ENCODE measurements at places on chromosomes 7 and 10.

DNA sequence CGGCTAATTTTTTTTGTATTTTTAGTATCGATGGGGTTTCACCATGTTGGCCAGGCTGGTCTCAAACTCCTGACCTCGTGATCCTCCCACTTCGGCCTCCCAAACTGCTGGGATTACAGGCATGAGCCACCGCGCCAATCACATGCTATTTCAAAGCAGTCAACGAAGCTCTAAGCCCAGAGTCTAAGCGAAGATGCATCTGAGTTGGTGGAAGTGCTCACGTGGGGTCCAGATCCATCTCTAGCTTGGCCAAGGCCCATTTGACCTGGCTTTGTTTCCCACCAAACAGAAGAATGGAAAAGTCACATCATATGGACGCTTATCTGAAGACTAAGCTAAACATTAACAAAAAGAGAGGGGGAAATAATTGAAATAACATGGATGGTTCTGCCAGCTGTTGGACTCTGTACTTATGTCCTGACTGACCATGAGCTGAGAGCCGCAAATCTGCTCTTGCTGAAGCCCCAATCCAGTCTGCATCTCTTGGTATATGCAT, 3.8 kb upstream of the GTF2I start:
- DNase-seq, result no peak

DNA sequence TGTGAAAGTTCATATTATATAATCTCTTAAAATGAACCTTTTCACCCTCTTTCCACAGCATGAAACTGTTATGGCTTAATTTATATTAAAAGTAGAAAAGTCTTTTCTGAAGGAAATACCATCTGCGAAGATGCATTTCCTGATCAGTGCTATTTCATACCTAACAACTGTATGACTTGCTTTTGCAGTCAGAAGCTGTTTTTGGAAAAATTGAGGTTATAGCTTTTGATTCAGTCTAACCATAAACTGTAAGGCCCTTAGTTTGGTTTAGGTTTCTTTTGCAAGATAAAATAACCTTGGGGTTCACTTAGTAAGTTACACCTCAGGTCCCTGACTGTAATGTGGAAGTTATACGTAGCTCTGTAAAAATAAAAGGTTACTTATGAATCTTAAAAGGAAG, 22.7 kb upstream of the PARP12 start:
- DNase-seq, result no peak

GRCh38 chr7:135147341-135147898, 452 bp upstream of the TMEM140 start:
- DNase-seq, result no peak

GRCh38 chr10:44125879-44126278, 259.0 kb downstream of the CXCL12 start:
- DNase-seq, result no peak

DNA sequence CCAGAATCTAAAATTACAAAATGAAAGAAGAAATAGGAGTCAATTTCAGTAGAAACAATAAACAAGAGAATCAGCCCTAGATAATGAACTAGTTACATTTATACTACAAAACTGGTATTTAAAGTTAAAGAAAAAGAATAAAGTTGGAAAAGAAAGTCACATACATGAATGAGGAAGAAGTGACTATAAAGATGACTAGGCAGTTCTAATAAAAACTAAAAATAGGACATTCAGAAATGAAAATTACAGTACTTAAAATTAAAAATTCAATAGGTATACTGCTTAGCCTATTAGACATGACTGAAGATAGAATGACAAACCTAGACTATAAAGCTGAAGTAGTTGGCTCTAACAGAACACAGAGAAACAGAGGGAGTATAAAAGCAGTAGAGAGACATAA, 108.8 kb downstream of the AHR start:
- no peak for DNase-seq

DNA sequence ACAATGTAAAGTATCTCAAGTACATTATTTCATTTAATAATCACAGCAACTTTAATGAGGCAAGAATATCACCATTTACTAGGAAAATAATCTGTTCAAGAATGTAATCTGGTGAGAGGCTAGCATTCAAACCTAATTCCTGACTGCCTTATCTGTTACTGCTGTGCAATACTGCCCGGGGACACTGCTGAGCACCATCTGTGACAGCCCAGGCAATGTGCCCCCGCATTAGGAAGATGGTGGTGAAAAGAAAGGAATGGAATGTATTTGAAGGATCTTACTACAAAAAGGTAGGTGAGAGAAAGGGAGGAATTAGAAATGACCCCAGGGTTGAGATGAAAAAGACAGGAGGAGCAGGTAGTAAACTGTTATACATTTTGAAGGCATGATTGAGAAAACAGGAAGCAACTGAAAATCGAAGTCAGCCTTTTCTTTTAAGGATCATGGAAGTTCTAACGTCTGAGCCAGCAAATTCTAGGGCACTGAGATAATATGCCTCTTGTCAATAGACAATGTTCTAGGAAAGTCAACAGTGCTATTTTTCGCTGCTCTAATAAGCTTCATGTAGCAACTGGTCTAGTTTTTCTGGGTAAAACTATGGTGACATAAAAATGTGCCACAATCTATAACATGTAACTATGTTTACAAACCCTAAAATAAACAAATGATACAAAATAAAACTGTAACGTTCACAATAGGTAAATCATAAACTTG, 90.4 kb downstream of the ETV1 start:
- DNase-seq, result no peak

- DNase-seq, result peak; percentile 93
Observed at GRCh38 chr7:76358481-76359110, at the start of gene YWHAG. TSS of gene YWHAG (minus strand) at chr7:76358991. CDS start at chr7:76358808, 183 bp downstream.

DNA sequence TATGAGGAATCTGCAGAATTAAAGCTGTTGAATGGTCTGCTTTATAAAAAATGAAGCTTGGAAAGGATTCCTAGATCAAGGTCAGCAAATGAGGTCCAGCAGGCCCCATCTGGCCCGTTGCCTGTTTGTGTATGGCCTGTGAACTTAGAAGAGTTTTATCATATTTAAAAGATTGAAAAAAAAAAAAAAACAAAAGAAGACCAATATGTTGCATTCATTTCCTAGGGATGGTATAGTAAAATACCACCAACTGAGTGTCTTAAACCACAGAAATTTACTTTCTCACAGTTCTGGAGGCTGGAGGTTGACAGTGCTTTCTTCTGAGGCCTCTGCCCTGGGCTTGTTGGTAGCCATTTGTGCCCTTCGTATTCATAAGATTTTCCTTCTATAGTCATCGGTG, 109.2 kb downstream of the PPP1R3A start:
- DNase-seq, result no peak

- no peak for DNase-seq
Observed at GRCh38 chr10:118392761-118393160, 50.6 kb upstream of the FAM204A start.

DNA sequence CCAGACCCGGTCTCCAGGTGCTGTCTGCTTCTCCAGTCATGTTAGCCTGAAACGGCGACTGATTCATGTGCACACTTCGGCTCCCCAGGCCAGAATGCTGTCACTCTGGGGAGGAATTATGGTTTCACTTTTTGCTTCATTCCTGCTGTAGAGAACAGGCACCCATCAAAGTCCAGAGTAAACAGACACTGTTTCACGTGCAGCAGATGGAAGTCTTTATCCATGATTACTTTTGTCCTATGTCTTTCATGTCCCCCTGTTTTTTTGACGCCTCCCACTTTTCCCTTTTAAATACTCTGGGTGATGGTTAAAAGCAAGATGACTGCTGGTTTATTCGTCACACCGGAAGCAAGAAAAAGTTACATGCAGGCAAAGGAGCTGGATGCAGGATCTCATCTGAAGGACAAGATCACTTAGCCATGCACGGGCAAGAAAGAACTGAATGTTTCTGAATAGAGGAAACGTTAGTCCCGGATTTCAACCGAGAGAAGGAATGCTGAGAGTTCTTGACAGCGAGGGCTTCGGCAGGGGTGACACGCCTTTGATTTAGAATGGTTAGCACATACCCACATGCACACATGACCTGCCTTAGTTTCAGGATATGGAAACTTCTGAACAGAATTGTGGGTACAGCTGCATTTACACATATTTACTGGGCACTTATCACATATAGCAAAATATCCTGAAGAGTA, 250.0 kb upstream of the KLF6 start:
- no peak for DNase-seq

- DNase-seq, result no peak
Observed at GRCh38 chr10:132653721-132654120, 116.1 kb downstream of the INPP5A start.

DNA sequence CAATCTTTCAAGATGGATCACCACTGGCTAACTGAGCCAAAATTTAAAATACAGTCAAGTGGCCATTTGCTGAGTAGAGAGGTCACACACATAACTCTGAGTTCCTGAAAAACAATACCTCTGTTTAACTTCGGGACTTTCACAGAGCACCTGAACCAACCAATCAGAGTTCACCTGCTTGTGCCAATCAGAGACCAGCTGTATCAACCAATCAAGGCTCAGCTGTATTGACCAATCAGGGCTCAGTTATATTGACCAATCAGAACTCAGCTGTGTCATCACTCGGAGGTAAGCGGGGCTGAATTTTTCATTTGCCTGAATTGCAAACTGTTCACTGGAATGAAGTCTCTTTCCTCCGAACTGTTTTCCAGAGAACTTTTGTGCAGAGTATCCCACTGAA, 10.0 kb upstream of the CPXM2 start:
- no peak for DNase-seq

DNA sequence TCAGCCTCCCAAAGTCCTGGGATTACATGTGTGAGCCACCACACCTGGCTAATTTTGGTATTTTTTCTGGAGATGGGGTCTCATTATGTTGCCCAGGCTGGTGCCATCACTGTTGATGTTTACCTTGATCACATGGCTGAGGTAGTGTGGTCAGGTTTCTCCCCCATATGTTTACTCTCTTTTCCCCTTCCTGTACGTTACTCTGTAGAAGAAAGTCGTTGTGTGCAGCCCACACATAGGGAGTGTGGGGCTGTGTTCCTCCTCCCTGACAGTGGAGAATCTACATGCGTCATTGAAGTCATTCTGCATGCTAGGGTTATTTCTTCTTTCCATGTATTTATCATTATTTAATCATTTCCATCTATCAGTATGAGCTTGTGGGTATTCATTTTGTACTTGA, 16.3 kb upstream of the ORAI2 start:
- DNase-seq, result no peak

- no peak for DNase-seq
Observed at GRCh38 chr7:110373859-110374258, 717.1 kb upstream of the LRRN3 start.

DNA sequence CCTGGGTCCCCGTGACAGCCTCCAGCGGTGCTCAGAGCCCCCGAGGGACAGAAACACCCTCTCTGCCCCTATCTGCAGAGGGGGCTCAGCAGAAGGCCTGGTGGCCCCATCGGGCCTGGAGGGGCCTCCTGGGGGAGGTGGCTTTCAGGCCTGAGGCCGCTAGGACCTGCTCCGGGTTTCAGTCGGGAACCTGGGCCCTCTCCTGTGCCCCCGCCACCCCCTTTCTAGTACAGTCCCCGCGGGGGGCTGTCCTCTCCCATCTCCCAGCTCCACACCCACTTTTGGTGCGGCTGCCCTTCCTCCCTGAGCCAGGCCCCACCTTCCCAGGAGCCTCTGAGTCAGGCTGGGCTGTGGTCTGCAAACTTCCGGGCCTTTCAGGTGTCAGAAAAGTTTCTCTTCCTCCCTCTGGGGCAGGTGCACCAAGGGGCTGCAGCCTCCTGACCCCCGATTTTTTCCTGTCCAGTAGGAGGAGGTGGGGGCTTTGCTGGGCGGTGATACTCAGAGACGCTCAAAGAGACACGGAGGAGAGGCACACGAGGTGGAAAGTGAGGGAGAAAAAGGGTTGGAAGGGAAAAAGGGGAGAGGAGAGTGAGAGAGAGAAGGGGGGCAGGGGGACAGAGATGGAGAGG, 692 bp downstream of the CARD11 start:
- peak; percentile 55 for DNase-seq

GRCh38 chr7:46080595-46081159, 159.6 kb upstream of the IGFBP3 start:
- DNase-seq, result no peak

DNA sequence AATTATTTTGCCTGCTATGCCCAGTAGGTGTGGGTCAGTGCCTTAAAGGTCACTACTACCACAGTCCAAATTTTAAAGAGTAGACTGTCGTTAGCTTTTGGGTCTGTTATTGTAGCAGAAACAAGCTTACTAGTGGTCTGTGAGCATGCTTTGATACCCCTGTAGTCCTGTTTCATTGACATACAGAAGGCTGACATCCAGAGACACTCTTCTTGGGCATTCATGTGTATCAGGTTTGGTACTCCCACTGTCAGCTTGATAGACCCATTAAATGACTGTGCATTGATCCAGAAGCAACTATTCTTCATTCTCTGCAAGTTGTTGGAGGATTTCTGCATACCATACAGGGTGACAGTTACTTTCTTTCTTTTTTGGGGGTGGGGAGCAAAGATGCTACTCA, 884.4 kb upstream of the CELF2 start:
- no peak for DNase-seq

GRCh38 chr7:98613601-98614425, 3.3 kb upstream of the NPTX2 start:
- DNase-seq, result no peak

GRCh38 chr7:85516675-85517074, 329.8 kb upstream of the SEMA3D start:
- no peak for DNase-seq

DNA sequence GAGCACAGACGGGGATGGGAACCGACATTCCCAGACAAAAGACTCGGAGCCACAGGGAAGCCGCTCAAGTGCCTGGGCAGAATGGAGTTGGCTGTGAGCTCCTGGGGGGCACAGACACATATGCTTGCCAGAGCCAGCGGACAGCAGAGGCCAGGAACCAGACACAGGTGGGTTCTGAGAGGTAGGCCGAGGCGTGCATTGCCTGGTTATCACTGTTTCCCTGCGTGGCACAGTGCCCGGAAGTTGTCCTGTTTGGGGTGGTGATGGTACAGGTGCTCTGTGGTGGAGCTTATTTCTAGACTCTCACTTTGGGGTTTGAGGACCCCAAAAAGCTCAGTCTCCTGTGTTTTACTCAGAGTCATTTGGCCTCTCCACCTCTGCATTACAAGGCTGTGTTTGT, 2.5 kb downstream of the PALD1 start:
- DNase-seq, result no peak

DNA sequence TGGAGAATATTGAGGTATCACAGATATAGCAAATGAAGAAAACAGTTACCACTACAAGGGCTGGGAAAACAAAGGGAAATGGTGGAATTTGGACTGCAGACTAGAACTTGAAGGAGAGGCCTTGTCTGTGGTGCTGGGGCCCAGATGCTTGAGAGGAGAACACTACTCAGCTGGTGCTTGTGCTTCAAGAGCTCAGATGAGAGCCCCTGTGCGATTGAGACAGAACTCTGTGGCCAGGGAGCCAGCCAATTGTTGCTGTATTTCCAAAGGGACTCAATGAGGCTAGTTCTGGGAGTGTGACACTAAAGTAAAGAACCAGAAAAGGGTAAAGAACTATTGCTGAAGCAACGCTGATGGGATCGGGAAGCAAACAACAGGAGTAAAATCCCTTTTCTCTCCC, 406.5 kb upstream of the SEMA3D start:
- no peak for DNase-seq

DNA sequence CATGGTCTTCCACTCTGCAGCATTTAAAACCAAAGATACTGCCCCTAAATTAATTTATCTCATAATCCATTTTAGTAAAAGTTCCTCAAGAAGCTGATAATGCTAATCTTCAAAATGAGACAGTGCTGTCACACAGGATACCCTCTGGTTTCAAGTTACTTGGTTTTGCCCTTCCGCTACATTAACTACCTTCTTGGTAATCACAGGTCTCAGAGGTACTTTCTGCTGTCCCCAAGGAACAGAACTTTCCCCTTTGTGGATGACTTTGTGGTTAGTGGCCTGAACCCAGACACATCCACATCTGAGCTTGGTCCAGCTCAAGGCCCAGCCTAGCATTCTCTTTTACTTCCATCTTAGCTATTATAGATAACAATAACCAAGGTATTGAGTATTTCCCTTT, 88.8 kb upstream of the TMEM26 start:
- no peak for DNase-seq

Data from stimulated activated naive CD4-positive, alpha-beta T cell treated with Interleukin-2 at 50 U/mL for 16 hours (primary cell).